ENCODE measurements at places on chromosomes 4 and X. TPM values are rescaled to one million over a fixed set of nuclear protein-coding genes. Genes with fewer than 3 reads are reported as not detected.

ZFP92 gene
- 2.0 TPM for total RNA-seq

NEIL3 gene
- total RNA-seq, result 17.5 TPM

SATL1 gene
- not detected for total RNA-seq

FAM114A1 gene
- 85.3 TPM for total RNA-seq

CT55 gene
- 1.5 TPM for total RNA-seq

MND1 gene
- 28.9 TPM for total RNA-seq

FAM149A gene
- total RNA-seq, result 5.6 TPM

SLC6A14 gene
- not detected for total RNA-seq
